Smooth muscle cell of bladder (primary cell): ENCODE measurements at places on chromosomes 3 and 15. TPM values are rescaled to one million over a fixed set of nuclear protein-coding genes. Genes with fewer than 3 reads are reported as not detected.

PRSS50 gene
- total RNA-seq, result not detected in 2 replicates

UPK1B gene
- total RNA-seq, result under 0.01 TPM in 1 of 2 replicates, not detected in the other

KLF13 gene
- 14.5 and 17.2 TPM in 2 replicates for total RNA-seq

ZNF662 gene
- total RNA-seq, result 0.57 and 1.0 TPM in 2 replicates

TMIE gene
- 0.09 TPM in 1 of 2 replicates, not detected in the other for total RNA-seq

RYR3 gene
- 0.09 TPM in 1 of 2 replicates, not detected in the other for total RNA-seq

RPL22L1 gene
- 50.4 and 90.0 TPM in 2 replicates for total RNA-seq

SOX2 gene
- total RNA-seq, result not detected in 2 replicates

MRAS gene
- 37.0 and 67.5 TPM in 2 replicates for total RNA-seq

RCCD1 gene
- 7.3 and 11.0 TPM in 2 replicates for total RNA-seq

AMOTL2 gene
- 92.3 and 123 TPM in 2 replicates for total RNA-seq

RAD18 gene
- total RNA-seq, result 4.3 and 4.6 TPM in 2 replicates

SPTBN5 gene
- 0.14 and 0.18 TPM in 2 replicates for total RNA-seq

DPPA2 gene
- not detected in 2 replicates for total RNA-seq

SKOR1 gene
- total RNA-seq, result under 0.01 and 0.09 TPM in 2 replicates

ECE2 gene
- not detected in 2 replicates for total RNA-seq

MME gene
- 603 and 789 TPM in 2 replicates for total RNA-seq

PSTPIP1 gene
- total RNA-seq, result 0.28 TPM in 1 of 2 replicates, not detected in the other

SAMD7 gene
- total RNA-seq, result not detected in 2 replicates

TLR9 gene
- total RNA-seq, result under 0.01 TPM in 1 of 2 replicates, not detected in the other

FANCD2OS gene
- not detected in 2 replicates for total RNA-seq

PHLDB2 gene
- total RNA-seq, result 57.5 and 58.2 TPM in 2 replicates

SCG5 gene
- total RNA-seq, result 9.1 and 13.7 TPM in 2 replicates

DNAH1 gene
- total RNA-seq, result 1.7 and 2.6 TPM in 2 replicates

SLC9A9 gene
- total RNA-seq, result 10.3 and 16.8 TPM in 2 replicates

SETD5 gene
- 35.0 and 38.9 TPM in 2 replicates for total RNA-seq

CYP19A1 gene
- 4.0 and 7.4 TPM in 2 replicates for total RNA-seq
